ENCODE measurements at places on chromosomes 7 and 10. TPM values are rescaled to one million over a fixed set of nuclear protein-coding genes. Genes with fewer than 3 reads are reported as not detected.

GRCh38 chr10:74558403-74558802, 268.0 kb upstream of the KAT6B start:
- ATAC-seq, result no peak

DNA sequence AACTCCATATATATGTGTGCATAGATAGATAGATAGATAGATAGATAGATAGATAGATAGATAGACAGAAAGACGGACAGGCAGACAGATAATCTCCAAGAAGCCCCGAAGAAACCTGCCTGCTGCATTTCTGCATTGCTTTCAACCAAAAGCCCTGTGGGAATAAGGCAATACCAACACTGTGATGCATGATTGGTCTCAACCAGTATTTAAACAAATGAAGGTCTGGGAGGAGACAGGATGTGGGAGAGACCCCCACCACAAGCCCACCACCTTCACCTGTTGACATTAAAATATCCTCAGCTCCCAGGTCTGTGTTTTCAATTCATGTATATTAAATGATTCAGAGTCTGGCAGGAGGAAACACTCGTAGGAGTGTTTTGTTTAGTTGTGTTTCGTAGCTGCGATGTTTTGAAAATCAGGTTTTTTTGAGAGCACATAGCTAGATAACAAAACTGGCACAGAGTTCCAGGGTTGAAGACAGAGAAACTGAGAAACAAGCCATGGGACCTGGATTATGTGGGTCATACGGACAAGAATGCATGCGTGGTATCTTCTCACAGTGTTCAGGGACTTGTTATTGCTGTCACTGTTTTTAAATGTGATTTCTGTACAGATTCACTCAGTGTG, 200.7 kb upstream of the AHR start:
- no peak for ATAC-seq

DNA sequence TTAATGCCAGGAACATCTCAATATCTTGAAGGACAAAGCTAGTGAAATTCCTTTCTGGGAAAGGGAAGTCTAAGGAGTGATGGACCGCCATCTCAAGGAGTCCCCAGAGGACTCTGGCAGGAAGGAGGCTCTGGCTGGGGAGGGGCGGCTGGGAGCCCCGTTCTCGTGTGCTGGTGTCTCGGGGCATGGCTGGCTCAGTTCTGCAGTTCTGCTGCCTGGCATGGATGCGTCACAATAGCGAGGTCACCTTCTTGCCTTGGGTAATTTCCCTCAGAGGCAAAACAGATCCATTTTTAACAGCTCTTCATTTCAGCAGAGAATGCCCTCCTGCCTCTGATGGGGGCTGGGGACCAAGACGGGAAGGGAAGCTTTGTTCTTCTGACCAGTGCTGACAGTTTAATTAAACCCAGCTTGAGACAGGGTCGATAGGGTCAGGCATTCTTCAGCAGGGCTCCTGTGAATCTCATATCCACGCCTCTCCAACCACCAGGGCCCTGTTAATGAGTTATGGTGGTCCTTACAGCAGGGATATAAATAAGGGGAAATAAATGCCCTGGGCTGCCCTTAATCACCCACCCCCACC, 35.7 kb downstream of the SLIT1 start:
- peak; percentile 87 for ATAC-seq

Gene HOXA6
- total RNA-seq, result 51.7 TPM

Gene RARRES2
- 83.5 TPM for total RNA-seq

Gene NODAL
- total RNA-seq, result 0.75 TPM

Gene ZNF786
- total RNA-seq, result 7.0 TPM

Gene ITPRID1
- total RNA-seq, result 0.59 TPM

- no peak for ATAC-seq
Observed at GRCh38 chr10:73865459-73866442, 8.6 kb downstream of the CAMK2G start.

- no peak for ATAC-seq
Observed at GRCh38 chr7:49866076-49866735, 92.8 kb downstream of the VWC2 start.

GRCh38 chr7:102270178-102270887, 16.3 kb upstream of the SH2B2 start:
- no peak for ATAC-seq

DNA sequence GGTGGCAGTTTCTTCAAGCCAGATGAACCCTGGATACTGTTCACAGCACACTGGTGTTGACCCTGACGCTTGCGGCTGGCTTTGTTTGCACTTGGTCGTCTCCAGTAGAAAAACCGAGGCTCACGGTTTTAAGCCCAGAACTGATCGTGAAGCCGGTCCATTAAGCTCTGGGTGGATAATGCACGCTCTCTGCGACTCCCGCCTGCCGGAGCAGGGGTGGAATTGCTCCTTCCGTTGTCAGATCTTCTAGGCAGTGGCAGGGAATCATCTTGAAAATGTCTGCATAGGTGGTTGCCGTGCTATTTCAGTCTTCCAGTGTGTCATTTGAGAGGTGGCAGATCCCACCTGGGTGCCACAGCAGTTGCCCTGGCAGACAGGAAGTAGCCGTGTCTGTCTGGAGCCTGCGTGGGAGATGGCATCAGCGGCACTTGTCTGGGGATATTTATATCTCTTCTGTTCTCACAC, 35.9 kb upstream of the AP5Z1 start:
- ATAC-seq, result no peak

DNA sequence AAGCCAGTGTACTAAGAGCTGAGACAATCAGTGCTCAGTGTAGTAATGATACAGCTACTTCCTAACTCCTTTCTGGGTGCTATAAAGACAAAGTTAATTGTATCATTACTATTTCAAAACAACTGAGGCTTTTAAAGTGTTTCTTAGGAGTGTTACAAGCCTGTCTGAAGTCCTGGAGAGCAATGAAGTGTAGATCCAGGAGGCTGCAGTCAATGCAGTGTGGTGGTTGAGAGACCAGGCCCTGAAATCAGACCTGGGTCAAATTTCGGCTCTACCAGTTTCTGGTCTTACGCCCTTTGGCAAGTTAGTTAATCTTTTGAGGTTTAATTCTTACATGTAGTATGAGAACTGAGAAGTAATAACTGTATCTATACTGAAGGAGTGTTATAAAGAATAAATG, 387.0 kb downstream of the SDK1 start:
- ATAC-seq, result no peak

GRCh38 chr10:26365681-26366358, 72.3 kb upstream of the APBB1IP start:
- ATAC-seq, result no peak
